Hippocampal formation (tissue), 2 donors: ENCODE measurements at places on chromosomes 6 and 20.

DNA sequence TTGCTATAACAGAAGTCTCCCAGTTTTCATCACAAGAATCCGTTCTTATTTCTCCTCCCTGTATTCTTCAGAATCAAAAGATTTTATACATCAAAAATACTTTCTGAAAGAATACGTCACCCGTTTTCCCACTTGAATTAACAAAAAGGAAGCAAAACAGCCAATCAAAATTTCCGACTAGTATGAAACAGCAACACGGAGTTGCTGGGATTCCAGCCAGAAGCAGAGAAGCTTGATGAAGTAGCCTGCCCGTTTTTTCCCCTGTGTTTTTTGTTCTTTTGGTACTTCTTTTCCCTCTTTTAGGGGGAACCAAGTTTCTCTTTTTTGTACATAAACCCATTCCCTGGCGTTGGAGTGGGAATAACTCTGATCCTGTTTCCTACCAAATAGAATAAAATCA is 14.6 kb downstream of the TXLNB start:
- no peak for DNase-seq

DNA sequence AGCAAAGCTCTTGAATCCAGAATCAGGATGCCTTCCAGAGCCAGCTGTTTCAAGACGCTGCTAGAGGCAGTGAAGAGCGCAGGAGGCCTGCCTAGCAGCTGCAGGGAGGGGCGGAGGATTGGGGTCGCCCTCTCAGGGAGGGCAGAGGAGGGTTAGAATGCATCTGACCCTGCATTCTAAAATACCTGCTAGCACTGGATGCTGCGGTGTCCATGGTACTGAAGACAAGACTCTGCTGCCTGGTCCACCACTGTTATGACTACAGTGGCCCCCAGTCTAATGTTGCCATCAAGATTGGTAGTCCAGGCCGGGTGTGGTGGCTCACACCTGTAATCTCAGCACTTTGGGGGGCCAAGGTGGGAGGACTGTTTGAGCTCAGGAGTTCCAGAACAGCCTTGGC is 193.7 kb upstream of the PROKR2 start:
- DNase-seq, result no peak

- DNase-seq, result no peak
Observed at GRCh38 chr6:1251198-1252155, 60.4 kb upstream of the FOXQ1 start.

DNA sequence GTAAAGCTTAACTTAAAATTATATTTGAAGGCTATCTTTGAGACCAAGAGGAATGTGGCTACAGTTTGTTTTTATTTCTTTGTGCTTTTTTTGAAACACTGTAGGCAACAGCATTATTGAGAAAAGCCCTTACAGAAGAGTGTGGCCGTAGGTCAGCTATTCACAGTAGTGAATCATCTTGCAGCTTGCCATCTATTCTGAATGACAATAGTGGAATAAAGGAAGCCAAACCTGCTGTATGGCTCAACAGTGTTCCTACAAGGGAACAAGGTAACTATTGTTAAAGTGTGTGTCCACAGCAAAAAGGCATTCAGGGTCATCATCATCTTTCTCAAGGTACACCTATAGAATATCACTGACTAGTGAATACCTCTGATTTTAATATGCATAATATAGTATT is 88.5 kb downstream of the KIZ start:
- DNase-seq, result no peak

GRCh38 chr6:99467509-99468106 is 42.5 kb upstream of the PNISR start:
- no peak for DNase-seq

DNA sequence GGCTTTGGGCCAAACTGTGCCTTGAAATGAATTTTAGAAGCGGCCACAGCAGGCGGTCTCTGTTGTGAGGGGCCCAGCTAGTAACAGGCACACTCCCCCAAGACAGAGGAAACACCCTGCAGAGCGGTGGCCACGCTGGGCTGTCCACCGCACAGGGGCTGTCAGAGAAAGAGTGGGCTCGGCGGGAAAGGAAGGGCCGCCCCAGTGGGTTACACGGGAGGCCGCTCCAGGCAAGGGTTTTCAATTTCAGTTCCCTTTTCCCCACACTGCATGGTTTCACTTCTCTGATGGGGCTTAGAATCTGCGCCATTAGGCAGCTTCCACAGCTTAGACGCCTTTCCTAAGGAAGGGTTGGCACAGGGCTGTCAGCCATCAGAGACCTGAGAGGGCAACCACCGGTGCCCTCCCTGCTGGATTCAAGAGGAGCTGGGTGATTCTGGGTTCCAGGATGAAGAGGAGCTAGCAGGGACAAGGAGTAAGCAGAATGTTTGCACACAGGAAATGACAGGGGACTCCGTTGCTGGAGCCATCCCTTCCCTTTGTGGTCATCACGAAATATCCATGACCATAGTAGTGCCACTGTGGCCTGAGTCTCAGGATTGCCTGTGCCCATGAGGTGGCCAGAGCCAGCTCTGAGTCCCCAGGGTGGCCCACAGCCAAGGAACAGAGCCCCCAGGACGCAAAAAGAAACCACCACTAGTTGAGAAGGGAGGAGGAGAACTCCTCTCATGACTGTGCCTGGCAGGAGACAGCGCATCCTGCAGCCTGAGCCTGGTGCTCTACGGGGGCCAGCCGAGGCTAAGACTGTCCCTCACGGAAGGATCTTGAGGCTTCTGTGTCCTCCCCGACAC is 282.7 kb downstream of the NRN1 start:
- peak; percentile 15 for DNase-seq

- DNase-seq, result no peak
Observed at GRCh38 chr6:141829566-141830360, 303.0 kb upstream of the GJE1 start.

DNA sequence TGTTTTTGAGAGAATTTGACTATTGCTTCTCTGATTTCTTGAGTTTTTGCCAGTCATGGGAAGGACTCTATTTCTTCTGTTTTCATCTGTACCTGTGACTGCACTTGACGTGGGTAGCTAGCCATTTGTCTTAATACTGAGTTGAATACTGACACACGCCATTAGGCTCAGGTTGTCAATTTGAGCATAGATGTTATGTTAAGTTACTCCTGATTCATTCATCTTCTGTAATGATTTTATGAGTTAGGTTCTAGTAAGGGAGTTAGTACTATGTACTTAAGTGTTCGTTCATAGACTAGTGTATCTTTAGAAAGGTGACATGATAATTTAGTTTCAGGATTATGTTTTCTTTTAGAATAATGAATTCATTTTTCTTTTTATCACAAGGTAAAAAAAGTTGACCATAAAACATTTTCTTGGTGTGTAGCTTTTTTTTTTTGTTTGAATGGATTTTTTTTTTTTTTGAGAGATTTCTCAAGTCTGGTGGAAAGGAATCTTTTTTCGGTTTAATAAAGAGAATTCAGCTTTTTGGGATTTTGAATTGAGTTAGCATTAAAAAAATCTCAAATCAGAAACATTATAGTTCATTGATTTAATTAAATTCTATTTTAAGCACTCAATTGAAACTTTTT is 1.7 kb downstream of the AFDN start:
- DNase-seq, result no peak

DNA sequence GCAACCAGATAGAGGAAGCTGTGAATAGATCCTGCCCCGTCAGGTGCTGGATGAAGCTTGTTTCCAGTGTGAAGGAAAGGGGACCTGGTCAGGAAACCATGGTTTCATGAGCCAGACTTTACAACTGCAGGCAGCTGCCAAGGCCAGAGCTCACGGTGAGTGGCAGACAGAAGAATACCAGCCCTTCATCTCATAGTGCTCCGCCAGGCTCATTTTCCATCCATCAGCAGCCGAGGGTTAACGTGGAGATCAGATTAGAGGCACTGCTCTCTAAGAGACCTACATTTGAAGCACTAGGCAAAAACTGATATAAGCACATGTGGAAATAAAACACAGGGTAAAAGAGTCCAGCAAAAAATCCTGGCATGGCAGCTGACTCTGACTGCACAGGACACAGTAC is 172.4 kb downstream of the CD24 start:
- no peak for DNase-seq

DNA sequence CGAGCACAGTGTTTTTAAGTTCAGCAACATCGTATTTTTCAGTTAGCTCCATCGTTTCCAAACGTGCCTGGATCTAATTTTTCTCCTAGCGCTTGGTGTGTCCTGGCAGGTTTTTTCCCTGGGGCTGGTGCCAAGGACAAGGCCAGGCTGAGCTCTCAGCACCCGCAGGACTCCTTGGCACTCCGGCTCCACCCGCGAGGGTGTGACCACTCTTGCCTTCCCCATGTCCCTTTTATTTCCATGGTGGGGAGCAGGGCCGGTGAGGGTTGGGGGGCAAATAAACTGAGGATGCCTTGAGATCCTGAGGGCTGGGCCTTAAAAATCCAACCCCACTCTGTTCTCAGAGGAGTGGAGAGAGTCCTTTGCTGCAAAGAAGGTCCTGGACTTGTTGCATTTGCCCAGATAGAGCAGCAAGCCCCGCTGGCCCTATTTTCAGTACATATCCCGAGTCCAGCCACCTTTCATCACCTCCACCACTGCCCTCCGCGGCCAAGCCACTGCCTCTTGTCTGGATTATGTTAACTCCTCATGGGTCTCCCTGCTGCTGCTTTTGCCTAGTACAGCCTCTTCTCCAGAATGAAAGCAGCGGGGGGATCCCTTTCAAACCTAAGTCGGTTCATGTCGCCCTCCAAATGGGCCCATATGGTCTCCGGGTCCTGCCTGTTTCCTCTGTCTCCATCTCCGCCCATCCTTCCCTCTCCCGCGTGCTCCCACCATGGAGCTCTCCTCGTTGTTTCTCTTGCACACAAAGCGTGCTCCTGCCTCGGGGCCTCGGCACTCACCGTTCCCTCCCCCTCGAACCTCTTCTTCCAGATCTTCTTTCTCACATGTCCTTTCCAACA is 4.5 kb upstream of the RAB44 start:
- DNase-seq, result no peak
